ENCODE measurements at places on chromosomes 7 and 10. TPM values are rescaled to one million over a fixed set of nuclear protein-coding genes. Genes with fewer than 3 reads are reported as not detected.

GRCh38 chr10:90937645-90938258 is 16.9 kb upstream of the ANKRD1 start:
- no peaks in the 10 kb centered on the region for H3K27me3 ChIP-seq
- H3K27ac ChIP-seq, result peak overlapping the region; percentile 45
- H3K4me3 ChIP-seq, result no peak overlapping the region
- peaks cover 49% of the 10 kb centered on the region for H3K4me1 ChIP-seq
- H3K36me3 ChIP-seq, result no peaks in the 10 kb centered on the region

GRCh38 chr10:78976825-78977755 is 91.7 kb upstream of the ZMIZ1 start:
- H3K36me3 ChIP-seq, result no peaks in the 10 kb centered on the region
- H3K4me1 ChIP-seq, result peaks cover 57% of the 10 kb centered on the region
- peak overlapping the region; percentile 23 for H3K4me3 ChIP-seq
- no peak for DNase-seq
- H3K27ac ChIP-seq, result peak overlapping the region; percentile 89

DNA sequence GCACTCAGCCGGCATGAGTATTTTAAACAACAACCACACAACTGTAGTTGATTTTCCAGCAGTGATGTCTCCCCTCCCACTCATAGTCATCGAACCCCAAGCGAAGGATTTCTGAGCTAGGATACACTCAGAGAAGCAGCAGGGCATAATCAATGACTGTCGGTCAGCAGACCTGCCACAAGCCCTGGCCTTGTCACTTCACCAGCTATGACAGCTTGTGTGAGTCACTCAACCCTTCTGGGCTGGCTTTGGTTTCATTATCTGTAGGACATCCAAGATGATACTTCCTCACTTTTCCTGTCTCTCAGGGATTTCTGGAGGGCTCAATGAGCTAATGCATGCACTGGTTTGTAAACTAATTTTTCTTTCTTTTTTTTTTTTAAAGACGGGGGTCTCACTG is 22.0 kb upstream of the UBE3C start:
- H3K27me3 ChIP-seq, result peaks cover 7% of the 10 kb centered on the region
- no peak for DNase-seq
- H3K27ac ChIP-seq, result no peak overlapping the region
- no peak overlapping the region for H3K4me3 ChIP-seq
- no peaks in the 10 kb centered on the region for H3K36me3 ChIP-seq

GRCh38 chr10:101961591-101962498 is 94.1 kb downstream of the ARMH3 start:
- no peaks in the 10 kb centered on the region for H3K27me3 ChIP-seq
- peaks cover 8% of the 10 kb centered on the region for H3K4me1 ChIP-seq
- H3K27ac ChIP-seq, result peak overlapping the region; percentile 10
- H3K36me3 ChIP-seq, result peaks cover 13% of the 10 kb centered on the region
- DNase-seq, result no peak

DNA sequence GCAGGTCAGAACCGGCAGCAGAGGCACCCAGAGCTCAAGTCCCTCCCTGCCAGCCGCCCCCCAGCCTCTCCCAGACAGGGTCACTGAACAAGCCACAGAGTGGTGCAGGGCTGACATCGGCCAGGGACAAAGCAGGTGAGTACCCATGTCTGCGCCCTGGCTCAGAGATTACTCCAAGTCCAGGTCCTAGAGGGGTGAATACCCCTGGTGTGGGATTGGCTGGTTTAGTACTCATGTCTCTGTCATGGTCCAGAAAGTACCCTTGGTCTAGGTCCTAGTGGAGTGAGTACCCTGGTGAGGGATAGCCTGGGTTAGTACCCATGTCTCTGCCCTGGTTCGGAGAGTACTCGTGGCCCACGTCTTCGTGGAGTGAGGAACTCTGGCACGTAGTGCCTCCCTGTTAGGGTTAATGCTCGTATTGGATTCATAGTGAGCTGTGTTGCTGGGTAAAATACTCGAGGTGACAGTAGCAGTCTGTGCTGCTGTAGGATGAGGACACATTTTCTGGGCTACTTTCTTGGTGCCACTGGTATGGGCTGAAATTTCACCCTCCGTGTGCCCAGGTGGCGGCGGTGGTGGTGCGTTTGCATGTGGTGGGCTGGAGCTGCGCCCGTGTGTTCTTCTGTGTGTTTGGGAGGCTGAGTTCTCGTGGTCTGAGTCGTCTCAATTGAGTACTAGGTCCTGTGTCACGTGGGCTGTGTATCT is 25.5 kb upstream of the KNDC1 start:
- no peaks in the 10 kb centered on the region for H3K4me1 ChIP-seq
- no peaks in the 10 kb centered on the region for H3K36me3 ChIP-seq

- no peaks in the 10 kb centered on the region for H3K27me3 ChIP-seq
- peaks cover 23% of the 10 kb centered on the region for H3K36me3 ChIP-seq
- H3K4me3 ChIP-seq, result peak overlapping the region; percentile 16
- H3K4me1 ChIP-seq, result peaks cover 45% of the 10 kb centered on the region
- H3K27ac ChIP-seq, result peak overlapping the region; percentile 93
Measured at GRCh38 chr10:14022954-14023672, 307.6 kb downstream of the FRMD4A start.

- no peaks in the 10 kb centered on the region for H3K36me3 ChIP-seq
- peaks cover 27% of the 10 kb centered on the region for H3K4me1 ChIP-seq
- no peaks in the 10 kb centered on the region for H3K27me3 ChIP-seq
- DNase-seq, result no peak
- H3K4me3 ChIP-seq, result peak overlapping the region; percentile 94
Measured at GRCh38 chr10:99431190-99431760, 851 bp upstream of the GOT1 start.

GRCh38 chr10:128419466-128420019 is 293.3 kb upstream of the MKI67 start:
- no peaks in the 10 kb centered on the region for H3K36me3 ChIP-seq
- H3K4me1 ChIP-seq, result no peaks in the 10 kb centered on the region
- H3K27me3 ChIP-seq, result no peaks in the 10 kb centered on the region
- H3K4me3 ChIP-seq, result no peak overlapping the region

GRCh38 chr10:99983280-99983988 is 26.3 kb downstream of the DNMBP start:
- H3K4me1 ChIP-seq, result peaks cover 53% of the 10 kb centered on the region
- H3K27ac ChIP-seq, result peak overlapping the region; percentile 93
- no peaks in the 10 kb centered on the region for H3K27me3 ChIP-seq
- H3K4me3 ChIP-seq, result peak overlapping the region; percentile 61

DNA sequence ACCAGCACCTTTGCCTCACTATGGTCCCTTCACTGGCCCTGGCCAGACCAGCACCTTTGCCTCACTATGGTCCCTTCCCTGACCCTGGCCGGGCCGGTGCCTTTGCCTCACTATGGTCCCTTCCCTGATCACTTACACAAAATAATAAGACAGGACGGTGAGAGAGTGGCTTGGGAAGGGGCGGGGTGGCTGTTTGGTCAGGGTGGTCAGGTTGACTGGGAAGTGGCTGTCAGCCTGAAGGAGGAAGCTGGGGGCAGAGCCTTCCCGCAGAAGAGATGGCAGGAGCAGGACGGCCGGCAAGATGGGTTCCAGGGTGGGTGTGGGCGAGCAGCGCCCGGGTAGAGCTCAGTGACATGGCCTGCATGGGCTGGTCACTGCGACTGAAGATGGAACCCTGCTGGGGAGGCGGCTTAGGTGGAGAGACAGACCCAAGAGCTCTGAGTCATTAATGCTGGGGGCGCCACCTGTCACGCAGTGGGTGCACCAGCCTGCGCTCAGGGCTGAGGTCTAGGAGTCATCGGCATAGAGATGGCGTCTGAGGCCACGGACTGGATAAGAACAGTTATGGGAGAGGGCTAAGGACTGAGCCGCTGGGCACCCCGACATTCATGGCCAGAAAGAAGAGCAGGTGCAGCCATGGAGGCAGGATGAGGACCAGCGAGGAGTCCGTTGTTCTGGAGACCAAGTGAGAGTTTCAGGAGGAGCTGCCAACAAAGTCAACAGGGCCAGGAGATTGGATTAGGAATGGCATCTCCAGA is 91.8 kb downstream of the CHST15 start:
- H3K27me3 ChIP-seq, result no peaks in the 10 kb centered on the region
- DNase-seq, result peak; percentile 76
- H3K4me1 ChIP-seq, result peaks cover 51% of the 10 kb centered on the region
- H3K4me3 ChIP-seq, result no peak overlapping the region

DNA sequence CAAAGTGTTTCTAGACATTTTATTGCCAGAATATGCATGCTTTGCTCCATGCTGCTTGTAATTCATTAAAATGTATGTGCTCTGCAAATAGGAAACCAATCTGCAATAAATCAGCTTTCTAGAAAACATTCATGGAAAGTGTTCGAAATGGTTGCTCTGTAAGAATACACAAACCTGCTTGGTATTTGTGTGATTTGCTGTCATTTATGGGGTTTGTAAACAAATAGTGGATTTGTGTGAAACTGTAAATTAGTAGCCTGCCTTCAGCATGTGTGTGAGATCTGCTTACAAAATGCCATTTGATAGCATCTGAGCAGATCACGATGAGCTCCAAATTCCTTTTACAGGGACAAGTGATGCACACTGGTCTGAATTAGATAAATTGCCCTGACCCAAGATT is 219.0 kb upstream of the CSTF2T start:
- no peak overlapping the region for H3K4me3 ChIP-seq
- no peaks in the 10 kb centered on the region for H3K36me3 ChIP-seq
- H3K27me3 ChIP-seq, result no peaks in the 10 kb centered on the region
- no peak overlapping the region for H3K27ac ChIP-seq

DNA sequence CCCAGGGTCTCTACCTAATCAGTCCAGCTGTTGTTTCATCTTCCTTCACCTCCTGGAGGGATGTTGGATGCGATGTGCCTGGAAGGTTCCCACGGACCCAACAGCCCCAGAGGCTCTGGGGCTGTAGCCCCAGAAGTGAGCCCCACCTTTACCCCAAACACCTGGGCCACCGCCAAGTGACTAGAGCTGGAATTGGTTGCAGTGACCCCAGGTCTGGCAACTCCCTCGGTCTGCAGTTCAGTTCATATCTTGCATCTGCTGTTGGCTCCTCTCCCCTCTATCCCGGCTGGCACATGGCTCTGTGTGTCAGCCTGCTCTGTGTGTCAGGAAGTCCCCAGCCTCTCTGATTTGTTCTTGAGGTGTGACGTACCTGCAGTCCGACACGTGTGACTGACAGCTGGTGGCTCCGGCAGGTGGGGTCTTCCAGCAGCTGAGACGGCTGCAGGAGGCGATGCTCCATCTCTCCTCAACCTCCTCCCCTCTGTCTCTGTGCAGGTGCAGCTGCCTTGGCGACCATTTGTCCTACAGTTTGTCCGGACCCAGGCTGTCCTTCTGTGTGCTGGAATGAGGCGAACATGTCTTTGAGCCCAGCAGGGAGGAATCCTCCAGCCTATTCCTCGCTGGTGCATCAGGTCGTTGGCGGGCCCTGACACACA is 38.6 kb downstream of the ELFN1 start:
- H3K4me3 ChIP-seq, result no peak overlapping the region
- DNase-seq, result no peak
- H3K27me3 ChIP-seq, result no peaks in the 10 kb centered on the region
- H3K36me3 ChIP-seq, result peaks cover 2% of the 10 kb centered on the region
- no peaks in the 10 kb centered on the region for H3K4me1 ChIP-seq

- H3K27ac ChIP-seq, result no peak overlapping the region
- no peaks in the 10 kb centered on the region for H3K36me3 ChIP-seq
- H3K4me3 ChIP-seq, result no peak overlapping the region
- no peaks in the 10 kb centered on the region for H3K4me1 ChIP-seq
Measured at GRCh38 chr10:120042705-120043104, 150.2 kb downstream of the SEC23IP start.

DNA sequence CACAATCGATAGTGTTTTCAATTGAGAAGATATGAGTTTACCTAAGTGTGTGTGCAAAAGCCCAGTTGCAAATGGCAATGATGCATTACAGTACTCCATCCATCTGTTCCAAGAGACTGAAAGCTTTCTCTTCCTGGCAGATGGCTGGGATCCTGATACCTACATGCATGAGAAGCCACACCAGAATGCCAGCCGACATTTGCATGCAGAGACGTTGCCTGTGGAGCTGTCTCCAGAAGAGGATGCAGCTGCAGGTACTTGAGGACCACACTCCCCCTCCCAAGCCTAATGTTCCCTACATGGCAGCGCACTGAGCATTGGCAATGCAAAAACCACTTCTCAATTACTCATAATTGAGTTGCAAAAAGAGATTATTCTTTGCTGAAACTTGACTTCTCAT is 332.1 kb downstream of the WDR11 start:
- no peaks in the 10 kb centered on the region for H3K4me1 ChIP-seq
- H3K27me3 ChIP-seq, result peaks cover 4% of the 10 kb centered on the region
- no peak overlapping the region for H3K4me3 ChIP-seq
- no peak for DNase-seq
- no peaks in the 10 kb centered on the region for H3K36me3 ChIP-seq
- H3K27ac ChIP-seq, result no peak overlapping the region

GRCh38 chr7:142583446-142583845 is 165.8 kb upstream of the PRSS1 start:
- no peaks in the 10 kb centered on the region for H3K27me3 ChIP-seq
- peak overlapping the region; percentile 53 for H3K27ac ChIP-seq
- H3K4me3 ChIP-seq, result no peak overlapping the region
- peaks cover 32% of the 10 kb centered on the region for H3K4me1 ChIP-seq
- no peak for DNase-seq

GRCh38 chr10:97069576-97070362 is 116.0 kb downstream of the SLIT1 start:
- H3K4me1 ChIP-seq, result no peaks in the 10 kb centered on the region

Gene FKBP6
- not detected for total RNA-seq

Gene NUTM2B
- total RNA-seq, result 1.3 TPM

Gene ALKBH4
- 13.9 TPM for total RNA-seq
